ENCODE measurements at places on chromosomes 11 and 22. TPM values are rescaled to one million over a fixed set of nuclear protein-coding genes. Genes with fewer than 3 reads are reported as not detected.

HEPN1 gene
- total RNA-seq, result not detected

ENDOD1 gene
- 22.8 TPM for total RNA-seq

TREH gene
- total RNA-seq, result under 0.01 TPM

THY1 gene
- total RNA-seq, result 4.0 TPM

SCN3B gene
- under 0.01 TPM for total RNA-seq

LDLRAD3 gene
- total RNA-seq, result 9.1 TPM

XNDC1N gene
- 2.6 TPM for total RNA-seq

CALCA gene
- not detected for total RNA-seq

CBLIF gene
- total RNA-seq, result not detected

PANX2 gene
- total RNA-seq, result 0.65 TPM

HBG2 gene
- not detected for total RNA-seq

NUP98 gene
- 91.9 TPM for total RNA-seq

DNAJB13 gene
- not detected for total RNA-seq

MUC15 gene
- total RNA-seq, result not detected

CNGA4 gene
- total RNA-seq, result under 0.01 TPM

FAM89B gene
- total RNA-seq, result 19.8 TPM

GAB4 gene
- total RNA-seq, result not detected

SUSD2 gene
- total RNA-seq, result under 0.01 TPM

GRIK4 gene
- total RNA-seq, result 0.32 TPM

ROBO4 gene
- total RNA-seq, result 132 TPM

PGR gene
- under 0.01 TPM for total RNA-seq

MISFA gene
- total RNA-seq, result 0.65 TPM

CYP2D6 gene
- not detected for total RNA-seq

DKK3 gene
- total RNA-seq, result 223 TPM

TMEM223 gene
- total RNA-seq, result 21.8 TPM

OR52B2 gene
- not detected for total RNA-seq

SLC22A25 gene
- not detected for total RNA-seq

CTSW gene
- total RNA-seq, result not detected

DRD2 gene
- not detected for total RNA-seq

MAP6 gene
- total RNA-seq, result 0.15 TPM

CARNS1 gene
- total RNA-seq, result 0.32 TPM

ZNF202 gene
- total RNA-seq, result 11.6 TPM

DEAF1 gene
- 34.8 TPM for total RNA-seq

MOGAT2 gene
- not detected for total RNA-seq

CDC42EP2 gene
- total RNA-seq, result 20.8 TPM

DNAJB7 gene
- not detected for total RNA-seq

CWC15 gene
- 60.7 TPM for total RNA-seq

Data from epithelial cell of umbilical artery (primary cell).